ENCODE measurements at places on chromosomes 11 and 22. TPM values are rescaled to one million over a fixed set of nuclear protein-coding genes. Genes with fewer than 3 reads are reported as not detected.

DNA sequence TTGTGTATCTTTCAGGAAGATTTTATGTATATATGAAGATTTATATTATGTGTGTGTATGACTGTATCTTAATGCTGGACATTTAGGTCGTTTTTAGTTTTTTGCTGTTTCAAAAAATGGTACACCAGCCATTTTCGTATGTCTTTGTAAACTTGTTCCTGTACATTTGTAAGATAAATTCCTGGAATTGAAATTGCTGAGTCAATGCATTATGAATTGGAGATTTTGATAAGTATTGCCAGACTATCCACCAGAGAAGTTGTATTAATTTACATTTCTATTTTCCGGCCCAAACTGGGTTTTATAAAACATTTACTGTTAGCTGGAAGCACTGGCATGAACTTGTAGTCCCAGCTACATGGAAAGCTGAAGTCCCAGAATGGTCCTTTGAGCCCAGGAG lies 24.6 kb downstream of the MRPL48 start:
- H3K4me1 ChIP-seq, result peaks cover 6% of the 10 kb centered on the region
- no peaks in the 10 kb centered on the region for H3K36me3 ChIP-seq
- no peak overlapping the region for H3K4me3 ChIP-seq

DNA sequence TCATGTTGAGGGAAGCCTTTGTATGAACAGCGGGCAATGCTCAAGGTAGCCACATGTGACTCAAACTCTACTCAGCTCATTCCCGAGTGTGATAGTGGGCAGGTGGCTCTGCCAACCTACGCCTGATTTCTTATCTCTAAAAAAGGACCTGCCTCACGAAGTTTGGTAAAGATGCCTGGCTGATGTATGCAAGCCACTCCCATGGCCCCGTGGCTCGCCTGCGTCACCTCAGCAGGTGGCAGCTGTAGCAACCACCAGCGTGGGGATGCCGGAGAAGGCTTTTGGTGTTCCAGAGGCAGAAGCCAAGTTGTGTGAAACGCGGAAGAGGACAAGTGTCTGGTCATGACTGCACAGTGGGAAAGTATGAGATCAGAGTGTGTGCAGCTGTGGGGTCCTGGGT lies 5.4 kb downstream of the FADS2 start:
- H3K36me3 ChIP-seq, result 0 out of 2 replicates have a peak, but pooled peaks cover under 1% of the 10 kb centered on the region
- no peak overlapping the region for H3K27ac ChIP-seq
- no peak overlapping the region for H3K4me3 ChIP-seq
- peaks cover 23% of the 10 kb centered on the region for H3K27me3 ChIP-seq
- peaks cover 8% of the 10 kb centered on the region for H3K4me1 ChIP-seq

DNA sequence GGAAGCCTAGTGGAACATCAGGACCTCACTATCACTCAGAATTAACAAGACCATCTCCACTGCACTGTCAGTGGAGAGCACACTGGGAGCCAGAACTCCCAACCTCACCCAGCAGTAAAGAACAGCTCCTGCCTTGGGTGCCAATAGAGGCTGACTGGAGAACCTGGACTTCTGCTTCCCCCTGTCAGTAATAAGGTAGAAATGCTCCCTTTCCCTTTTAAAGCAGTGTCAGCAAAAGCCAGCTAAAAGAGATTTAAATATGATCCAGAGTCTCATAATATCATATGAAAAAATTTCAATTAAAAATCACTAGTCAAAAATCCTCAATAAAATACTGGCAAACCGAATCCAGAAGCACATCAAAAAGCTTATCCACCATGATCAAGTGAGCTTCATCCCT lies 82.8 kb downstream of the SPATA19 start:
- no peak overlapping the region for H3K27ac ChIP-seq
- H3K27me3 ChIP-seq, result no peaks in the 10 kb centered on the region
- no peak overlapping the region for H3K4me3 ChIP-seq

DNA sequence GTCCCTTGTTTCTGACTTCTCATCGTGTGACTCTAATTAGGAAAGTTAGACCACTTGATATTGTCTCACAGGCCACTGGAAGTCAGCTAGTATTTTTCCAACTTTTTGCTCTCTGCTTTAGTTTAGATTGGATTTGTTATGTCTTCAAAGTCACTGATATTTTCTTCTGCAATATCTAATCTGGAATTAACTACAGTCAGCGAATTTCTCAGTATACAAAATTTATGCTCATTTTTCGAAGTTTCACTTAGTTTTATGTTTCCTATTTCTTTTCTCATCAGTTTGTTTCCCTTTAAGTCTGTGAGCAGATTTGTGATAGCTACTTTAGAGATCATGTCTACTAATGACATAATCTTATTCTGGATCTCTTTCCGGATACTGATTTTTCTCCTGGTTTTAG lies 1027.2 kb upstream of the CNTN5 start:
- no peak overlapping the region for H3K4me3 ChIP-seq
- DNase-seq, result no peak
- no peaks in the 10 kb centered on the region for H3K36me3 ChIP-seq
- H3K4me1 ChIP-seq, result no peaks in the 10 kb centered on the region
- no peaks in the 10 kb centered on the region for H3K27me3 ChIP-seq
- no peak overlapping the region for H3K27ac ChIP-seq

BACE1-AS gene
- 0.92 TPM for total RNA-seq

SAA4 gene
- not detected for total RNA-seq
